IMR-90 (cell line): ENCODE measurements at places on chromosomes 2 and 18. TPM values are rescaled to one million over a fixed set of nuclear protein-coding genes. Genes with fewer than 3 reads are reported as not detected.
A peak's percentile ranks its signal among the peaks of the same experiment; 100 is the strongest.

- DNase-seq: no peak
Measured at GRCh38 chr18:58080451-58080850, 36.4 kb downstream of the NEDD4L start.

- peak; percentile 91 for DNase-seq
Measured at GRCh38 chr2:217899231-217900009, 103.4 kb downstream of the TNS1 start.

GRCh38 chr2:19614066-19614465 is 255.6 kb upstream of the OSR1 start:
- peak; percentile 16 for DNase-seq

DNA sequence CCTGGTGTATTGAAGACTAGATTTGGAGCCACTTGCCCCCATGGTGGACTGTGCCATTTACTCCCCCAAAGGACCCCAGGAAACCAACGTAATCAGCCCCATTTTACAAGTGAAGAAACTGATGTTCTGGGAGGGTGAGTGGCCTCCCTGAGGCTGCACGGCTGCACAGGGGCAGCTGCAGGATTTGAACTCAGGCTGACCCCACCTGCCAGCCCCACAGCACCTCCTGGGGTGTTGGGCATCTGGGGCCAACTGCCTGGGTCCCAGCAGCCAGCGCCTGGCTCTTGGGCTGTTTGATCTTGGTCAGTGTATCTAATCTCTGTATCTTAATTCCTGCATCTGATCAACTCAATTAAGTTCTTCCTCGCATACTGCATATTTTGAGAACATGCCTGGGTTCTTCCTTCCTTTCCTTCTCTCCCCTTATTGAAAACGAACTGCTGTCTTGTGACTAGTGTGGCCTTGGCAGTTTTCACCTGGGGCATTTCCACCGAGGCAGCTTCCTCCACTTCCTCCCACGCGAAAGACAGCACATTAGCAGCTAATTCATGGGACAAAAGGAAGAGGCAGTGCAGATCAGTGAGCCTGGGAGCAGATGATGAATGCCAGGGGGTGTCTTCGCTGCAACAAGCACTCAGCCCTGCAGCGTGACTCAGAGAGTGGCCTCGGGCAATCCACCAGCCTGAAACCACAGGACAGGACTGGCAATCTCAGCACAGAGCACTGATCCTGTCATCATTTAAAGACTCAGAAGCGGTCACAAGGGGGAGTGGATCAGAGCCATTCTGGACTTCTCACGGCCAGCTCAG is 184.1 kb upstream of the RAB12 start:
- DNase-seq: peak; percentile 75

DNA sequence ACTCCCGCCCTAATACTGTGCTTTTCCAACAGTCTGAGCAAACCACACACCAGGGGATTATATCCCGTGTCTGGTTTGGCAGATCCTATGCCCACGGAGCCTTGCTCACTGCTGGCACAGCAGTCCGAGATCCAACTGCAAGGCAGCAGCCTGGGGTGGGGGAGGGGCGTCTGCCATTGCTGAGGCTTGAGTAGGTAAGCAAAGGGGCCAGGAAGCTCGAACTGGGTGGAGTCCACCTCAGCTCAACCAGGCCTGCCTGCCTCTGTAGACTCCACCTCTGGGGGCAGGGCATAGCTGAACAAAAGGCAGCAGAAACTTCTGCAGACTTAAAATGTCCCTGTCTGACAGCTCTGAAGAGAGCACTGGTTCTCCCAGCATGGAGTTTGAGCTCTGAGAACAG is 44.2 kb downstream of the LNPK start:
- DNase-seq: no peak

DNA sequence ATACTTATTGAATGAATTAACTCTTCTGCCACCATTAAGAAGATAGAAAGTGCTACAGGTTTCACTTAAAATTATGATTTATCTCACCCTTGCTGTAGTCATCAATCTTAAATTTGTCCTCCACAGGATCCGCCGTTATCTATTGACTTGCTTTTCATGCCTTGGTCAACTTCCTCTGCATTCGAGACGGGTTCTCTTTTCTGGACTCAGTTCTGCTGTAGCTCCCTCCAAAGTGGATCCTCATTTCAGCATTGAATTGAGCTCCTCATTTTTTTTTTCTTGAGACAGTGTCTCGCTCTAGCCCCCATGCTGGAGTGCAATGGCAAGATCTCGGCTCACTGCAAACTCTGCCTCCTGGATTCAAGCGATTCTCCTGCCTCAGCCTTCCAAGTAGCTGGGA is 27.6 kb downstream of the INPP5D start:
- no peak for DNase-seq

DNA sequence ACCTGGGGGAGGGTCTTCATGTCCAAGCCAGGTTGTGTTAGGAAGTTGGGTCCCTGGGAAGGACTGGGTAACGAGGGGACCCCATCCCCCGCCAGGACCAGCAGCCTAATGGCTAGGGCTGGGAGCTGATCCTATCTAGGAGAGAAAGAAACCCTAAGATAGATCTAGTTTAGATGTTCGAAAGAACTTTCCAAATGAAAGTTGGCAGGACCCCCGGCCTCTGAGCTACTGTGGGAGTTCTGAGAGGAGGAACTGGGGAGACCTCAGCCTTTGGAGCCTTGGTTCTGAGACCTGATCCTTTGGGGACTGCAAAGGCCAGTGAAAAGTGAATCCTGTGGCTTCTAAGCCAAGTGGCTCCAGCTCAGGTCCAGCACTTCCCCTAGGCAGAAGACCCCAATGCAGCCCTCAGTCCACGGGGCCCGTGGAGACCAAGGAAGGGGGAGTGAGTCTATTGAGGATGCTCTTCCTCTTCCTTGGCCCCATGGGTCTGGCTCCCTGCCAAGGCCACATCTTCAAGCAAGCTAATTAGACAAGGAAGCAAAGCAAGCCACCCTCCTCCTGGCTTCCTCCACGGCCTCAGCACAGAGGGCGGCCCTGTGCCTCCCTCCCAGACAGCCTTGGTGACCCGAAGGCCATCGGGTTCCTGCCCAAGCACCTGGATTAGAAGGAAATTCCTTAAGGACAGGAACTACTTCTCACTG is 23.5 kb downstream of the CCT7 start:
- no peak for DNase-seq

GRCh38 chr2:177727577-177728398 is 335.2 kb downstream of the AGPS start:
- no peak for DNase-seq

GRCh38 chr2:127011231-127011661 is 95.7 kb downstream of the BIN1 start:
- DNase-seq: no peak

DNA sequence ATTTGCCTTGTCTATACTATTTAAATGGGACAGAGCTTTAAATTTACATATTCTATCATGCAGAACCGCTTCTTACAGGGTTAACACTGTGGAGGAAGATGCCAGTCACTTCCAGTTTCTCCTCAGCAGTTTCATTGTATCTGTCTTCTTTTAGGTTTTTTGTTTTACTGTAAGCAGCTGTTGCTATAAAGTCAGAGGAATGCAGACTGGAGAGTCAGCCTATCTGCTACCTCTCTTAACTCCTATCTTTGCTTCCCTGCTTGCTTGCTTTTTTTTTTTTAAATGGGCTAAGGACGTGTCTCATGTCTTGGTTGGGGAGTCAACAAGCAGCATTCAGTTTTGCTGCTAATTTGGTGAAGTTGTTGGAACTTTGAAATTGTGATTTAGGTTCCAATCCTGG is 8.9 kb downstream of the EPC2 start:
- peak; percentile 30 for DNase-seq

DNA sequence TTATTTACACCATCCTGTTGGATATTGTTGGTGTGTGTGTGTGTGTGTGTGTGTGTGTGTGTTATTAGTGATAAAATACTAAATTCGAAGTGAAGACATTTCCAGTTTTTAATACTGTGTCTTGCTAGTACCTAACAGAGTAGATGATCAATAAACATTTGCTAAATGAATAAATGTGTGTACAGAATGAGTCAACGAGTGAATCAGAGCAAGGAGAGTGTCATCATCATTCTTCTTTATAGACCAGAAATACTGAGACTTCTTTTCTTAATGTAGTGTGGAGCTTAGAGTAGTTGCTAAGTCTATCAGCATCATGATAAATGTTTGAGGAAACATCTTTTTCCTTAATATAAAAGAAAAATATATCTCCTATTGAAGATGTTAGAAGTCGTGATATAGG is 169.7 kb upstream of the SATB2 start:
- no peak for DNase-seq

DNA sequence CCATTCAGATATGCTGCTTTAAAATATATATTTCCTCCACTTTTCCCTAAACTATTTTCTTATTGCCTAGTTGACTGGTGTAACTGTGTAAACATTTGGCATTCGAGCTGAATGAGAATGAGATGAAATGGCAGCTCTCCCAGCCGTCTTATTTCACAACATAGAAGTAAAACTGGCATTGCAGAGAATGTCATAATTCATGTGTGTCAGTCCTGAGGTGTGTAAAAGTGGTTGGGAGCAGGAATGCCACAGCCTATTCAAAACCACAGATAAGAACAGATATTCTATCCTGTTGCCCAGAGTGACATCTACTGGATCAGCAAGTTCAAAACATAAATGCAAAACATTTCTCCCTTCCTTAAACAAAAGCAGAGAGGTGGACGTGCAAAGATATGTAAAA is 565.5 kb upstream of the CHAC2 start:
- peak; percentile 84 for DNase-seq

GRCh38 chr18:6976935-6977334 is 140.7 kb downstream of the LAMA1 start:
- no peak for DNase-seq

DNA sequence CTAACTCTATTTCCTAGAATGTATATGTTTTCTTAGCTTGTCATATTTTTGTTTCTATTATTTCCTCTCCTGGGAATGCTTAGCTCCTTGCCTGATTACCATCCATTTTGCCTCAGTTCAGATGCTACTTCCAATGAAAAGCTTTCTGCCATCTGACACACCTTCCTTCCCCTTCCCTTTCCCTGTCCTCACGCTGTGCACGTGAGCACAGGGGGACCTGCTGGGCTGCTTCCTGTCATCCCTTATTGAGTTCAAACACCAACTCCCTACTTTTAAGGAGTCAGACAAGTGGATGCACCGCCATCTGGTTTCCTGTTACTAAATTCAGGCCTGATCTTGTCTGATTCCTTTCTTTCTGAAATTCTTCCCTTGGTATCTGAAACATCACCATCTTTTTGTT is 2.4 kb upstream of the INO80C start:
- no peak for DNase-seq

GRCh38 chr2:45020439-45020838 is 11.2 kb upstream of the SIX2 start:
- DNase-seq: no peak

NMUR1 gene
- total RNA-seq: not detected in 2 replicates

MOGAT1 gene
- not detected in 2 replicates for total RNA-seq

DTNB gene
- total RNA-seq: 3.6 and 3.8 TPM in 2 replicates

SP140 gene
- total RNA-seq: 1.1 and 1.4 TPM in 2 replicates

LIPG gene
- total RNA-seq: under 0.01 TPM in 1 of 2 replicates, not detected in the other
